Stimulated activated CD8-positive, alpha-beta memory T cell treated with anti-CD3 and anti-CD28 coated beads, Interleukin-4, amount 100 ng/mL, for 1 hour (primary cell): ENCODE measurements at places on chromosomes 12 and 14.

- DNase-seq: no peak
These were observed 236.5 kb upstream of the GRIP1 start for GRCh38 chr12:66915306-66915904.

- DNase-seq: no peak
These were observed 55.5 kb downstream of the ANO2 start for GRCh38 chr12:5889381-5890047.

DNA sequence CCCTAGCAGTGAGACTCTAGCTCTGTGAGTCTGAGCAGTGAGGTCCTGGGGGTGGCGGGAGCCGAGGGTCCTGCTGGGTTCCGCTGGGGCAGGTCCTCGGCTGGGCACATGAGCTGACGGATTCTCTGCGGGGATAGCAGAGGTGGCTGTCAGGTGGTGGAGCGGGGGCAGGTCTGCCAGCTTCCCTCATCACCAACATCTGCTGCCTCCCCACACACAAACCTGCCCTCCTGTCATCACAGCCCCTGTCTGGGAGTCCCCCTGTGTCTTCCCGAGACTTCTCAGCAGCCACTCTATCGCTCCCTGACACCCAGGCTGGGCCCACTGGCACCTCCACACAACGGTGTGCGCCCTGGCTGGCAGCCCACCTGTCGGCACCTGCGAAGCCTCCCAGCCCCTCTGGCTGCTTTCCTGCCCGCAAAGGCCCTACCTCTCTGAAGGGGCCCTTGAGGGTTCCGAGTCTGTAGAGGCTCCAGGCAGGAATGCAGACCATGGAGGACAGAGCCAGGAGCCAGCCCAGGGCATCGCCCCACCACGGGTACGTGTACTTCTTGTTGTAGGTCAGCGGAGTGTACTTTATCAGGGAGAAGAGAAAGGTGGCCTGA is 7.1 kb upstream of the SLC6A12 start:
- DNase-seq: no peak

GRCh38 chr12:51960890-51961289 is 9.4 kb downstream of the ACVR1B start:
- no peak for DNase-seq

DNA sequence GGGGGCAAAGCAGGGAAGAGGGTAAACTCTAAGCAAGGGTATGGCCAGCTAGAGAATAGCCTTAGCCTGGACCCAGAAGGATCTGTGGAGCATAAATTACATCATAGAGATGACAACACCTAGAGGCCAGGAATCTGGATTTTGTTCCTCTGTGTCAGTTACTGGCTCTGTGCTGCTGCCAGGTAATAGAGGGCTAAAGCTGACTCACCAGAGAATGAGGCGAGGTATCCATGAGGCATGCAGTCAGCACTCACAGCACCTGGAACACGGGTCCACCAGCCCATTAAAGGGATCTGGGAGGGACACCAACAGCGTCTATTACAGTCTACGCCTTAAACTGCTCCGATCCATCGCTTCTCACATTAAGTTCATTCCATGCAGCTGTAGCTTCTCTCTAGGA is 74.9 kb upstream of the CMKLR1 start:
- no peak for DNase-seq

- no peak for DNase-seq
These were observed 40.2 kb downstream of the HSP90AA1 start for GRCh38 chr14:102046337-102047278.

GRCh38 chr12:131536766-131537165 is 174.1 kb upstream of the SFSWAP start:
- no peak for DNase-seq

DNA sequence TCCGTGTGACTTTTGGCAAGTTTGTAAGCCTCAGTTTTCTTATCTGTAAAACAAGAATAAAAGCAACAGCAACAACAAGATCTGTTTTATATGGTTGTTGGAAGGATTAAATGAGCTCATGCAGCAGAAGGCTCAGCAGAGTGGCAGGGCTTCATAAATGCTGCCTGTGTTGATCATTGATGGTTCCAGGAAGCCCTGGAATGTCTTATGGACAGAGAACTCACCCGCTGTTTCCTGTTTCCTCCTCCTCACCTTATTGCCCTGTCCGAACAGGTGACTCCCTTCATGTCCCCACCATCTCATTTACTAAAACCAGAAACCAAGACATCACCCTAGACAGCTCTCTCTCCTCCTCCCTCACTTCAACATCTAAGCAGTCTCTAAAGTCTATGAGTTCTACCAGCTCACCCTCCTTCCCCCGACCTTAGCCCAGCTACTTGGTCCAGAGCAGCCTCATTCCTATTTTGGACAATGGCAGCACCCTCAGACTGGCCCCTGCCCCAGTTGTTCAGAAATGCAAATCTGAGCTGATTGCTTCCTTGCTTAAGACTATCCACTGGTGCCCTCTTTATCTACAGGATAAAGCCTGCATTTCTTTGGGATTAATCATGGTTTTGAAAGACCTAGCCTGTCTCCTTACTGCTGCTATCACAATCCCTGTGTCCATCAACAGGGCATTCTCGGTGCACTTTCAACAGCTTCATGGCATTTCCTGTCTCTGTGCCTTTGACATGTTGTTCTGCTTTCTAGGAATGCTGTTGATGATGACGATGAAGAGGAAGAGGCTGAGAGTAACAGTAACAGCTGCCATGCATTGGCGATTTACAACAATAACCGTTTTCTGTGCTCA is 21.4 kb upstream of the GSG1 start:
- no peak for DNase-seq

- no peak for DNase-seq
These were observed 6.1 kb downstream of the ERGIC2 start for GRCh38 chr12:29374913-29375312.

DNA sequence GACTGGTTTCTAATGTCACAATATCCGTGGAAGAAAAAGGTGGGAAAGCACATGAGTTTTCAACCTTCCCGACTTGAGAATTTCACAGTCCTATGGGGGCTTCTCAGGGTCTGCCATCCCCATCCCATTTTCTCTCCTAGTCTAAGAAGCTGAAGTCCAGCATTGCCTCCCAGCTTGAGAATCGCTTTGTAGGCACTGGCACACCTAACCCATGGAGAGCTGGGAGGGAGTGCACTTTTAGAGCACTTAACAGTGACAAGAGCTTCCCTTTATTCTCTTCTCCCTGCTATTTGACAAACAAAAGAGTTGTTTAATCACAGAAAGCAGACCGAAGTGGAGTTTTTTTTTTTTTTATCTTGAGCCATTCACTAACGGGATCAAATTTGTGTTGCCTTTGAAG is 22.8 kb upstream of the SRRM4 start:
- DNase-seq: no peak

DNA sequence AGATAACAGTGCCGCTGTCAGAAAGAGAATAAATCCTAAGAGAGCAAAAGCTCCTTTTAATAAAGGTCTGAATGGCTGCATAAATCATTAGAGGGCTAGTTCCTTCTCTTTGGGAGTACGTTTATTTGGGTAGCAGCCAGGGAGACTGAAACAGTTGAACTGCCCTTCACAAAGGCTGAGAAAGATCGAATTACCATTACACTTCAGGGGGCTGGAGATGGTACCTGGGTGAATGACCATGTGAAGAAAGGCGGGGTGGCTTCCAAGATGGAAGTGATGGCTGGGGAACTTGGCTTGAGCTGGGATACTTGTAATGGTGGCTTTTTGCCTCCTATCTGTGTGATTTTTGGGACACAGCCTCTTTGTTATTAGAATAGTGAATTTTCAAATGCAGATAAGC is 1.7 kb upstream of the FGD4 start:
- DNase-seq: no peak

DNA sequence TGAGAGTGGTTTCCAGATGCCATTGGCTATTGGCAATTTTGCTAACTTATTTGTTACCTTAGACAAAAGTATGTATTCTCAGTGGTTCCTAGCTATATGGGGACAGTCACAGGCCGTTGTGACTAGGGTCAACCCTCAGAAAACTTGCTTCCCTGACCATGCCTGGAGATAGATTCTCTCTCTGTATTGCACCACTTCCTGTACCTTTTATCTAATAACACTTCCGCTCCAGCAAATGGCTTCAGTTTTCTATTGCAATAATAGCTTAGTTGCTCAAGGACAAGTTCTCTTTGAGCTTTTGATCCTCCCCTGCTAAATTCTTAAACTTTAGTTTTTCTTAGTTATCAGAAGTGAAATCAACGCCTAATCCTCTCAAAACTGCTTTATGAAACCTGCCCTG is 338.0 kb downstream of the RMST start:
- DNase-seq: no peak

- no peak for DNase-seq
These were observed 37.2 kb downstream of the ATP2B1 start for GRCh38 chr12:89671469-89671868.

DNA sequence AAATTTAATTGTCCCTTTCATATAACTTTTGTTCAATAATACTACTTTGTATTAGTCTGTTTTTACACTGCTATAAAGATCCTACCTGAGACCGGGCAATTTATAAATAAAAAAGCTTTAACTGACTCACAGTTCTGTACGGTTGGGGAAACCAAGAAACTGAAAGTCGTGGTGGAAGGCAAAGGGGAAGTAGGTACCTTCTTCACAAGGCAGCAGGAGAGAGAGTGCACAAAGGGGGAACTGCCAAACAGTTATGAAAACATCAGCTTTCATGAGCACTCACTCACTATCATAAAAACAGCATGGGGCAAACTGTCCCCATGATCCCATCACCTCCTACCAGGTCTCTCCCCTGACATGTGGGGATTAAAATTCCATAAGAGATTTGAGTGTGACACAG is 1069.0 kb downstream of the FSCB start:
- no peak for DNase-seq

DNA sequence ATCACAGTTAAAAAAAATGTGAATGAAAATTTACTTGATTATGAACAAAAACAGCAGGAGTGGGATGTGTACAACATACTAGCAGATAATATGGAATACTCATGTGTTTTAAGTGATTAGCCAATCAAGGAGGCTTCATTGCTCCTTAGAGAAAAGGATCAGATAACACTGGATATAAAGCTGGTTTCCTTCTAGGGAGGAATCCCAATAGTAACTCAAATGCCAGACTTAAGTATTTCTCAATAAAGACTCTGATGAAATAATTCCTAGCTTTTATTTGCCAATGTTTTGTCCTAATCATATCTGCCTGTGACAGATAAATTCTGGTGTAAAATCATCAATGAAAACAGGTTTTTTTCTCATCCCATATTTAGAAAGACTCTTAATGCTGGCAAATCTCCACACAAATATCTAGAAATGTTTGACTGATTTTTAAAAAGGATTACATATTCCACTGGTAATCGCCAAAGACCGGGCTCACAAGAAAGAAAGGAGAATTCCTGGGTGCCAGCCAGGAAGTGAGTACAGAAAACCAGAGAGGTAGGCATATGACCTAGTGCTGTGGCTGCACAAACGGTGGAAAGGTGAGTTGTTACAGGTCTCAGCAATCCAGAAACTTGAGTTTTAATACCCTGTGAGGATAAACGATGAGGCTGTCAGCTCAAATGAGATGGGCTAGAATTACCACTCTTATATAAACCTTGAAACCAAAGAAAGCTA is 108.6 kb upstream of the TTC7B start:
- no peak for DNase-seq

DNA sequence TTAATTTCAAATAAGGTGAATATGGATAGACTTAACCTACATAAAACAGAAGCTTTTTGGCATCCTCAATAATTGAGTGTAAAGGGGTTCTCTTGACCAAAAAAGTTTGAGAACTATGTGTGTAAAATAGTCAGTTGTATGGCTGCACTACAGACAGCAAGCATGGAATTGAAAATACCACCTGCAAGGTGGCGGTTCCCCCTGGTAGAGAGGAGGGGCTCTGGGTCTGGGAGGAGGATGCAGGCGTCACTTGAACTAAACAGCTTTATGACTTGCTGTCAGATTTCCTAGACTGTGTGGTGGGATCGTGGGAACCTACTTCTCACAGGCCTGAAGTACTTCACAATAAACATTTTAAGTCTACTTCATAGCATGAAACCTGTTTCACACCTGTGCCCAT is 6.3 kb downstream of the EVL start:
- DNase-seq: no peak

DNA sequence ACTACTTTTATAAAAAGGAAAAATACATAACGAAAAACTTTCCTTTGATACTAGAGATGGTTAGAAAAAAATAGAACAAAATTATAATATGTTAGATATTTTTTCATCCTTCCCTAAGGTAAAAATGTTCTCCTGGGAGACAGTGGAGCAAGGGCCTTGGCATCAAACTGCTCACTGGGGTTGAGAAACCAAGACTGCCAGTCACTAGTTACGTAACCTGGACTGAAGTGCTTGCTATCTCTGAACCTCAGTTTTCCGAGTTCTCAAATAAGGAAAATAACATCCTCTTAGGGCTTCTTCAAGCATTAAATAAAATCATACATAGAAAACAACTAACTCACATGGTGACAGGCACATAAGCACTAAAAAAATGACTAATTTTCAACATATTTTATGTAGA is 48.2 kb upstream of the FRMD6 start:
- no peak for DNase-seq

DNA sequence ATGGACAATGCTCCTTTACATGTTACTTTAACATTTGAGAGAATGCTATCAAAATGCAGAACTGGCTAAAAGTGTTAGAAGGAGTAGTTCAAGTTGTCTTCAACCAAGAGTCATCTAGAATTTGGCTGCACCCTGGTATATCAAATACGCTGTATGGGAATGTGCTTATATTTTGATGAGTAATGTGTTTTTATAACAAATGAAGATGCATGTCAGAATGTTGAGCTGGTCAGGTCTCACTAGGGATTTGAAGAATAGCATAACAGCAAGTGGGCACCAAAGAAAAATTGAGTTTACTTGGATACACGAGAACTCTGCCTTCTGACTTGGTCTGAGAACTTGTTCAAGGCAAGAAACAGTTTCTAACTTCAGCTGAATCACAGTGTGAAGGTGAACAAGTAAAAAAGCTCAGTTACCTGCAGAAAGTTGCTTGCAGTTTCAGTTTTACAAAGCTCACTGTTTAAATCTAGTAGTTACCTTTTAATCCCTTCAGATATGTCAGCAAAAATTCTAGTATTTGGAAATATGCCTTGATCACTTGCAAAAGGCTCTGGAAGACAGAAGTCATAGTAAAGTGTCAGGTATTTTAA is 82.3 kb downstream of the PDE3A start:
- no peak for DNase-seq

DNA sequence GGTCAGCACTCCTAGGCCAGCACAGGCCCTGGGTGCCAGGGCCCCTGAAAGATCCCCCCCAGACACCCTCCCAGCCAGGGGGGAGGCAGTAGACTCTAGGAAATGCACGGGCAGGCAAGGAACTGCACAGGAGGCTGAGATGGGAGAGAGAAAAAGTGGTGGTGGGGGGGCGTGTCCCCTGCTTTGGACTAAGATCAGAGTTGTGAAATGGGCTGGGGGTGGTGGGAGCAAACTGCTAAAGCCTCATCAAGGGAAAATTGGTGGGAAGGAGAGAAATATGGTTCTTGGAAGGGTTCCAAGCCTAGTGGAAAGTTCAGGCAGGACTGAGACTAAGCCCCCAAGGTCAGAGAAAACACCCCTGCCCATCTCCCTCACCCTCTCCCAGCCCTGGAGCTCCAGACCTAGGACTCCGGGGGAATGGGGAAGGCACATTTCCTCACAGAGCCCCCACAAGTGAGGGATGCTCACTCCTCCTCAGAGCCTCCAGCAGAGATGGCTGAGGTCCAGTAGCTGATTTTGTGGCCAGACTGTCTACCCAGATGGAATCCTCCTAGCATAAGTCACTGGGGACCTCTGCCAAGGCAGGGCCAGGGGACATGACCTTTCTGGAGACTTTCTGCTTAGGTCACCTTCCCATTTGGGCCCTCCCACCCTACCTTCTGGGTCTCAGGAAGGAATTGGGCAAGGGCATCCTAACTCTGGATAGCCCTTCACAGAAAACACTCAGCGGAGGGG is 29.8 kb downstream of the FIGNL2 start:
- DNase-seq: no peak
